ENCODE measurements at places on chromosomes 2 and 18. TPM values are rescaled to one million over a fixed set of nuclear protein-coding genes. Genes with fewer than 3 reads are reported as not detected.

DNA sequence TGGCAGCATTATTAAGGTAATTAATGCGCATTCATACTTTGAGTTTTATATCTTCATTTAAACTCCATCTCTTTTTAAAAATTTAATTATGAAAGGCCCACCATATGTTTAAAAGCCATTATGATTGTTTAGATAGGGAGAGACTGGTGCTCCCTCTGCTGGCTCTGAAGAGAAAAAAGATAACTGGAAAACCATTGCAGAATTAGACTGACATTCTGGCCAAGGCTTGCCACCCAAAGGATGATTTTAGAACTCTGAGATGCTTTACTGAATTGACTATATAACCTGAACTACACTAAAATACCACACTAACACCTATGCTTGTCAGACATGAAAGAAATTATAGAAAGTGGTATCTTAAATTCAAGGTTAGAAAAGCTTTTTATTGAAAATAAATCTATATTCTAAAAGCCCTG, 127.6 kb upstream of the SPOPL start:
- no peak overlapping the region for H3K4me3 ChIP-seq
- no peaks in the 10 kb centered on the region for H3K4me1 ChIP-seq
- H3K27ac ChIP-seq, result no peak overlapping the region
- no peak for DNase-seq
- H3K27me3 ChIP-seq, result no peaks in the 10 kb centered on the region
- H3K36me3 ChIP-seq, result no peaks in the 10 kb centered on the region

DNA sequence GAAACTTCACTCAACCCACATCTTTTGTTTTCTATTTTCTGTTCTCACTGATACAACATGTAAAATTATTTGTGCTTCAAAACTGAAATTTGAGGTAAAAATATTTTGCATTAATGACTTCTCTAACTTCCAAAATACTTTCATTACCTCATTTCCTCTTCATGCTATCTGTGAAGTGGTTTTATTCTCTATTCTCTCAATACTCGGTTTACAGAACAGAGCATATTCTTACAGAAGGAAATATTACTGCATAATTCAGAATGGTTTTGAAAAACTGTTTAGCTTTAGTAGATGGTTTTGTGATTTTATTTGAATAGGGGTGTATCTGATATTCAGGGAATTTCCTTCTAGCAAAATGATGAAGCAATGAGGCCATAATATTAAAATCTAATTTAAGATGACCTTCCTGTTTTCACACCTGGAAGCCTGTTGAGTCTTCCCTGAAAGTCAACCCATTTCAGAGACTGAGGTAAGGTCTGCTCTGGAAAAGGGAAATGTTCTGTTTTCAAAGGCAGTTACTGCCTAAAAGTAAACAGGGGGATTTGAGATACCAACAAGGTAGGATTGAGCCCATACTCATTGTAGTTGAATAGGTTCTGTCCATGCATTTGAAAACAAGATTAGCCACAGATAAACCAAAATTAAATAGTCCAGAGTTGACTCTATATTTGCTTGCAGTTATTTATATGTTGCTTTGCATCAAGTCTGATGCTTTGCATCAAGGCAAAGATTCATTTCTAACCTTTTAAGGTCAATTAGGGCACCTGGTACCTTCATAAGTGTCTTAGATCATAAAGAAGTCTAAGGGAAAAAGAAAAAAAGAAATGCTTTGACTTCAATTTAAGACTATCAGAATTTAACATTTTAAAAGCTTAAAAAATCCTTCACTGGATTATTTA, 50.8 kb upstream of the PEX13 start:
- peaks cover 4% of the 10 kb centered on the region for H3K4me1 ChIP-seq

MOB1A gene
- 69.9 TPM for total RNA-seq

- H3K27ac ChIP-seq, result no peak within 1 kb of the TSS
- H3K4me1 ChIP-seq, result peaks cover 16% of the 10 kb centered on the region
- H3K4me3 ChIP-seq, result peak within 1 kb of the TSS; percentile 14
- H3K27me3 ChIP-seq, result peaks cover 58% of the 10 kb centered on the region
- no peak for DNase-seq
- no peaks in the 10 kb centered on the region for H3K36me3 ChIP-seq
Measured at GRCh38 chr2:31138037-31138962, at the start of gene GALNT14. TSS of gene GALNT14 (minus strand) at chr2:31138440. CDS start at chr2:31138086, 354 bp downstream.

- peaks cover 50% of the 10 kb centered on the region for H3K36me3 ChIP-seq
- no peak overlapping the region for H3K4me3 ChIP-seq
- no peak overlapping the region for H3K27ac ChIP-seq
- H3K27me3 ChIP-seq, result no peaks in the 10 kb centered on the region
Measured at GRCh38 chr18:62898359-62898758, 183.0 kb downstream of the PHLPP1 start.

GRCh38 chr2:79447463-79447862, 65.4 kb upstream of the CTNNA2 start:
- no peak overlapping the region for H3K4me3 ChIP-seq
- no peak overlapping the region for H3K27ac ChIP-seq
- no peaks in the 10 kb centered on the region for H3K4me1 ChIP-seq
- no peaks in the 10 kb centered on the region for H3K27me3 ChIP-seq
- DNase-seq, result no peak

DNA sequence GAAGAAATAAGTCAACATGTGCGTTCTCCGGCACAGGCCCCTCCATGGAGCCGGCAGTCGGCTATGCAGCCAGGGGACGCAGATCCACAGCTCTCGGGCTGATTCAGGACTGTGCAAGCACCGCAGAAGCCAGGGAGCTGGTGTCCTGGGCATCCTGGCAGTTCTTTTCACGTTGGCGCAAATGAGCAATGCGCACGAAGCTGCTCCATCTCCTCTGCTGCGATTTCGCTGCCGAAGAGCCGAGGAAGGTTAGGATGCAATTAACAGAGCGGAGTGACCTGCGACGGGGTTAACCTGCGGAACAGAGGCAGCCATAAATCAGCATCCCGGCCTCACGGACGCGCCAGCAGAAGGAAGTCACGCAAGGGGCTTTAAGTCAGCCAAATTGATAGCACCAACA, 107.1 kb upstream of the POU3F3 start:
- no peaks in the 10 kb centered on the region for H3K36me3 ChIP-seq
- H3K27me3 ChIP-seq, result no peaks in the 10 kb centered on the region
- H3K4me3 ChIP-seq, result no peak overlapping the region
- H3K27ac ChIP-seq, result no peak overlapping the region

PDCL3 gene
- 12.1 TPM for total RNA-seq

GKN1 gene
- not detected for total RNA-seq

DNA sequence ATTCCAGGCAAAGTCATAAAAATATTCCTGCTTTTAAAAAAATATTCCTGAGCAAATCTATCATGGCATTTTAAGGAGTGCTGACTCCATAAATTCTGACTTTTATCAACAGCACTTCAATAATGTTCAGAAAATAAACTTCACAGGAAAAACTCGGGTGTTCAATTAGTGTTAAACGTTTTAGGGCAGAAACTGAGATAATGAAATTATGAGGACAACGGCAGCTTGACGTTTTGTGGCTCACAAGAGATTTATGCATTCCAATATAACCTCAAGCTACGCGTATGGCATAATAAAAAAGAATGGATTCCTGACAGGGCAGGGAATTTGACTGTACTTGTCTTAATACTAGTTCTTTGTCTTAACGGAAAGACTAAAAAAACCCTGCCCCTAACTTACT, 133.2 kb downstream of the ICOS start:
- H3K4me3 ChIP-seq, result no peak overlapping the region
- no peaks in the 10 kb centered on the region for H3K27me3 ChIP-seq
- no peaks in the 10 kb centered on the region for H3K36me3 ChIP-seq
- no peak overlapping the region for H3K27ac ChIP-seq
- H3K4me1 ChIP-seq, result no peaks in the 10 kb centered on the region

FOXI3 gene
- total RNA-seq, result not detected

DNA sequence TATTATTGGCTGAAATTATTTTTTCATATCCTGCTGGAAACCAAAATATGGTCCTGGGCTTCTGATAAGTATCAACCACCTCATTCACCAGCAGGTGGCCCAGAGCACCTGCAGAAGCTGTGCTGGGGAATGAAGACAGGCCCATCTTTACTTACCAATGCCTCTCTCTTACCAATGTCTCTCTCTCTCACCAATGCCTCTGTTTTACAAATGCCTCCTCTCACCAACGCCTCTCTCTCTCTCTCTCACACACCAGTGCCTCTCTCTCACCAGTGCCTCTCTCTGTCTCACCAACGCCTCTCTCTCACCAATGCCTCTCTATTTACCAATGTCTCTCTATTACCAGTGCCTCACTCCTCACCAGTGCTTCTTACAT, 2.3 kb upstream of the MAL start:
- no peak for DNase-seq
- no peak overlapping the region for H3K4me3 ChIP-seq
- H3K27ac ChIP-seq, result no peak overlapping the region
- peaks cover 7% of the 10 kb centered on the region for H3K4me1 ChIP-seq

DNA sequence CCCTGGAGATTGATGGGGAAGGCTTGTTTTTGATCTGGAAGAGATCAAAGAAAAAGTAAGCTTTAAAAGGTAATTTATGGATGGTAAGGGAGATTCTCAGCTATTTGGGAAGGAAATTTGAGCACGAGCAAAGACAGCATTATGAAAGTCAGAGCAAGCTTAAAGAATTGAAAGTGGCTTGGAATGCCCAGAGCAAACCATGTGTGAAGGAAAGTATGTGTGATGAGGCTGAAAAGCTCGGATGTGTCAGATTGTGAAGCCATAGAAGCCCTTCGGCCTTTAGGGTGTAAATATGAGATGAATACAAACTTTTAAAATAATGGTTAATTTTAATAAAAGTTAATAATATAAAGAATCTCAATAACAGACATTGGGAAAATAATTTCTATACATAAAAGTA, 377.4 kb upstream of the DSEL start:
- no peaks in the 10 kb centered on the region for H3K4me1 ChIP-seq
- DNase-seq, result no peak
- H3K27ac ChIP-seq, result no peak overlapping the region
- H3K36me3 ChIP-seq, result no peaks in the 10 kb centered on the region
